ENCODE measurements at places on chromosomes 16 and 17.

DNA sequence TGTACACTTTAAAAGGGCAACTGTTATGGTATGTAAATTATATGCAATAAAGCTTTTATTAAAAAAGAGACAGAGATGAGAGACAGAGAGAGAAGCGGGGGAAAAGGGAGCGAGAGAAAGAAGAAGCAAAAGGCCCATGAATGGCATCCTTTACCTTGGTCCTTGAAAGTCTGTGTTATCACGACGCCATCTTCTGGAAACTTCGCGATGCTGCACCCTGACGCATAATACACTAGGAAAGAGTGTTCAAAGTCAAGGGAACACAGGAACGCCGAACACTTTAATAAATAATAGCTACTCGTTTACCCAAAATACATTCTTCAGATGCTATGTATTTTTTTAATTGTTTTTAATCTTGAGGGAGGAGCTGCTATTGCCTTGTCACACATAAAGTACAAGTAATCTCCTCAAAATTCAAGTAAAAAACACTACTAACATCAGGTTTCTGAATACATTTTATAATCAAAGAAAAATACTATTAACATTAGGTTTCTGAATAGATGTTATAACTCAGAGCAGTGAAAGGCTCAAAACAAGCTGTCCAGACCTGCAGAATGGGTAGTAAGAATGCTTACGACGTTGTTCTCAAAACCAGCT is 23.0 kb upstream of the SLC38A8 start:
- DNase-seq, result no peak

GRCh38 chr16:87465306-87465705 is 27.5 kb downstream of the ZCCHC14 start:
- no peak for DNase-seq

DNA sequence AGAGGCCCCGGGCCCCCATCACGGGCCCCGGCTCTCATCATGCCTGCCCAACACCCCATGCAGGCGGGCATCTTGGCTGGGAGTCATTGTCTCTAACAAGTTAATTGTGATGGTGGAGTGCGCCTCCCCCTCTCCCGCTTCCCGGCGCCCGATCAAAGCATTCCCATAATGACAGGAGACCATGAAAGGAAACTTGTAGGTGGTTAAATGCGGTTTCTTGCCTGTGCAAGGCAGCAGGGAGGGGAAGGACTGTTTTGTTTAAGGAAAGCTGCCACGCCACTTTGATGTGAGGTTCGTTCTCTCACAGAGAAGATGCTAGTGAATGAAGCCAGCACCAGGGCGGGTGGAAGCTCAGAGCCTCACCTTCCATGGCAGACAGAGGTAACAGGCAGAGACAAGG is 45.4 kb downstream of the C16orf78 start:
- no peak for DNase-seq

DNA sequence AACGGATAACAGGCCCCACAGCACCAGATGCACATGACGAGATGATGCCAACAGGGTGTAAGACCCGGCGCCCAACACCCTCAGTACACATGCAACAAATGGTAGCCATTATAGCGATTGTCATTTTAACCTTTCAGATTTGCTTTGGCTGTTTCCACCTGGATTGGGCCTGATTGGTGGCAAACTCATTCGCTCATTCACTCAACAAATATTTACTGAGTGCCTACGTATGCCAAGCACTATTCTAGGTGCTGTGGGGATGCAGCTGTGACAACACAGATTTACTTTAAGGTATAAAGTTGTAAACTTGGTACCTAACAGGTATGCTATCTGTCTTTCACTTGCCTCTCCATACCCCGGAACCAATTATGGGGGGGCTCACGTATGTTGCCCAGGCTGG is 66.8 kb downstream of the SRCIN1 start:
- no peak for DNase-seq

- peak; percentile 86 for DNase-seq
These were observed 300.6 kb downstream of the SEC14L1 start for GRCh38 chr17:77441130-77441920.

DNA sequence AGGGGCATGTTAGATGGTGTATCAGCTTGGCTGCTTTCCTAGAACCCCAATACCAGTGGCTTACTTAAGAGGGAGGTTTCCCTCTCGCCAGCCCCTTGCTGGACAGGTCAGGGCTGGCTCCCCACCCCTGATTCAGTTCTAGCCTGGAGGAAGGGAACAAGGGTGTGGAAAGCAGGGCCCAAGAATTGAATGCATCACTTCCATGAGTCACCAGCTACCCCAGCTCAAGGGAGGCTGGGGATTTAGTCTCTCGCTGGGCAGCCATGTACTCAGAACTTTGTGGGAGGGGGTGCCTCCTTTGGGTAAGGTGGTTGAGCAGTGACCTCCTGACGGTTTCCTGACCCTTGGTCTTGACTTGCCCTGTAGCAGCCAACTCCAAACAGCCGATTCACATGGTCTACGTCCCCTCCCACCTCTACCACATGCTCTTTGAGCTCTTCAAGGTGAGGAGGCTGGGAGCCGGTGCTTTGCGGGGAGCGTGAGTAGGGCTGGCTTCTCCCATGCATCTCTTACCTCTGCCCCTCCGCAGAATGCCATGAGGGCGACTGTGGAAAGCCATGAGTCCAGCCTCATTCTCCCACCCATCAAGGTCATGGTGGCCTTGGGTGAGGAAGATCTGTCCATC is 12.8 kb downstream of the PDK2 start:
- no peak for DNase-seq

- DNase-seq, result no peak
These were observed 113.6 kb downstream of the AXIN2 start for GRCh38 chr17:65447823-65448222.

- peak; percentile 77 for DNase-seq
These were observed 62.9 kb upstream of the AMZ2 start for GRCh38 chr17:68184816-68185436.

- DNase-seq, result no peak
These were observed 20.5 kb upstream of the UBE2I start for GRCh38 chr16:1288813-1289476.

GRCh38 chr16:87824016-87824990 is 45.0 kb downstream of the SLC7A5 start:
- no peak for DNase-seq

- no peak for DNase-seq
These were observed 549 bp downstream of the SLC26A11 start for GRCh38 chr17:80220736-80221215.

DNA sequence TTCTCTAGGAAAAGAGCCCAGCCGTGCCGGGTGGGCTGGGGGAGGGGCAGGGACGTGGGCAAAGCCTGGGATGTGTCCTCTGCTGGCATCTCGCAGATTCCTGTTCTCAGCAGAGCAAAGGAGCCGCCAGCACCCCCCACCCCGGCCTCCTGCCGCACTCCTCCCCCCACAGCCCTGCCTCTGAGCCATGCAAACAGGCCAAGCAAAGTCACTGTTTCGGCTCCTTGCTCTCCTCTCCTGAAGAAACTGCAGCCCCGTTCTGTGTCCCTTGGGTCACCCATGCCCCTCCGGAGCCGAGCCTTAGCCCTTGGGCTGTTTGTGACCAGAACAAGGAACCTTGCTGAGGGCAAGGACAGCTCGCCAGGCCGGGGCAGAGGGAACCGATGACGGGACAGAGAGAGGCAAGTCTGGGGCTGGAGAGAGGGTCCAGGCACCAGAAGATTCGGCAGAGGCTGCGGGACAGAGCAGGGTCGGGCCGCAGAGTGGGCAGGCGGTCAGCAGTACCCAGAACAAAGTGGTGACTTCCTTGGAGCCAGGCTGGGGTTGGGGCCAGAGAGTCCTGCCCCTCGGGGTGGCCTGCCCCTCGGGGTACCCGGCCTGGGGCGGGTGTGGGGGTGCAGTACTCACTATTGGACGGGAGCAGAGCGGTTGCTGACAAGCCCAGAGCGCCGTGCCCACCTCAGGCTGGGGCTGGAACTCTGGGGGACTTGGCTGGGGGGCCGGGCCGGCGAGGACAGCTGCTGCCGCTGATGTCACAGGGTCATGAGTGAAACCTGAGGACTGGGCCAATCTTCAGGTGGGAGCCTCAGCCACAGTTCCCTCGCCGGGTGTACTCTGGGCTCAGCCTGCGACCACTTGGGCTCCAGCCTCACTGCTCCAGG is 9.2 kb upstream of the PRR29 start:
- no peak for DNase-seq

DNA sequence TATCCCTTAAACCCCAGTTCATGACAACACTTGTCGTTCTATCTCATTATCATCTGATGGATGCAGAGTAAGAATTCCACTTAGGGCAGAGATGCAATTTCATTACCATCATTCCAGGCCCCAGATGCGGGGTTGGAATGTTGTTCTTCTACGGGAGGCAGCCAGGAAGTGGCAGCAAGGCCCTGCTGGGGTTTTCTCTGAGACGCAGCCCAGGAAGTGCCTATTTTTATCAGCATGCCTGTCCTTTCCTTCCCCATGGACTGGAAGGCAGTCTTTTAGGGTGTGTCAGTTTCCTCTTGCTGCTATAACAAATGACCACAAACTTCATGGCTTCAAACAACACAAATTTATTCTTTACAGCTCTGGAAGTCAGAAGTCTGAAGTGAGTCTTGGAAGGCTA is 246.6 kb upstream of the DYNLRB2 start:
- no peak for DNase-seq

GRCh38 chr16:90057738-90058173 is 19.4 kb downstream of the PRDM7 start:
- DNase-seq, result no peak

DNA sequence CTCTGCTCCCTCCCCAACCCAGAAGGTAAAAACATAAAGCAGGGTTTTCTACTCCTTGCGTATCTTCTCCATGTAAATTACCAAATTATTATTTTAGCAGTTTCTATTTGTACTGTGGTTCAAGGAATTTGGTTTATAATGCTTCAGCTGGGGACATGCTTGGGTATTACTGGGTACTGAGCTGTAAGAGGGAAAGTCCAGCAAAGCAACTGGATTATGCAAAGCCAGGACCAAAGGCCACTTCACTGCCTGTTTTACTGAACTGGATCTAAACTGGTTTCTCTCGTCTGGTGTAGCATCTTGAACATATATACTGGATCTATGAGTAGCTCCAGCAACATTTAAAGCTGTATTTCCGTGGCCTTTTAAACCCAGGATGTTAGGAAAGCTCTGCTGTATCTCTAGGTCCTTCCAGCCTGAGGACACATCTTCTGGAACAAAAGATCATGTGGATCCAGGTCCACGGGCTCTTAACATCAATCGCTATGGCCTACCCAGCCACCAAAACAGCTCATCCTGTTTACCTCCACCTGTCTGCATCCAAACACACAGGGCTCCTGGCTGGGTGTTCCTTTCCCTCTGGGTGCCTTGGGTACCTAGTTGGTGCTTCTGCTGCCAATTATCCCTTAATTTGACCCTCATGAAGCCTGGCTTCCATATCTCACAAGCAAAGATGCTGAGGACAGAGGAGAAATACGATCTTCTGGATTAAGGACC is 7.2 kb downstream of the PMP22 start:
- DNase-seq, result no peak

All from CD4-positive, alpha-beta T cell treated with Interleukin-6 at 100 ng/mL for 8 hours (primary cell).